ENCODE measurements at places on chromosomes 16 and 17.

DNA sequence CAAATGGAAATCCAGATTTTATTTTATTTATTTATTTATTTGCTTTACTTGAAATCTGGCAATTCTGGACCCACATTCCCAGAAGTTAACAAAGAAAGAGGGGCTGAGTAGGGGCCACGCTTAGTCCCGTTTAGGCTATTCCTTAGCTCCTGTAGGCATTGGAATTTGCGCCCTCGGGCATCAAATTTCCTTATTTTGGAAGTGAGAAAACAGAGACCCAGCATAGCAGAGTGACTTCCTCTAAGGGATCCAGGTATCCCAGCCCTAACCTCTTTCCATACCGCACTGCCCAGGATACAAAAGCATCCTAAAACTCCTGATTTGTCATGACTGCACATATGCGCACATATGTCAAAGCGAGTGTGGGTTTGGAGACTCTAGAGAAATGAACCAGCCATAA lies 19.0 kb upstream of the SMG1 start:
- DNase-seq: no peak

GRCh38 chr16:71384073-71384724 lies 25.7 kb downstream of the CALB2 start:
- DNase-seq: no peak

DNA sequence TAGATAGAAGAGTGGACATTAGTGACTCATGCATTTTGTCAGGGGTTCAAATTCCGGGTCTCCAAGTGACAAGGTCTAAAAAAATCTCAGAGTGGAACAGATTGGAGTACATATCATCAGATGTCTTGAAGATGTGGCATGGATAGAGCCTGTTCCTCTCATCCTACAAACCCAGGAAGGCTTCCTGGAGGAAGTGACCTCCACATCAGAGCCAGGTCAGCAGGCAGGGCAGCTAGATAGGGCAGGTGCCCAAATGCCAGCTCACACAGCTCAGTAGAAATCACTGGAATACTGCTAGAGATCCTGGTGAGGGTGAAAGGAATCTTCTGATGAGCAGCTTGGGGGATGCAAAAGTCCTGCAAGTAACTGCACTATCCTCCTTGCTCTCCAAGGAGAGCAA lies 196.6 kb upstream of the SDK2 start:
- no peak for DNase-seq

DNA sequence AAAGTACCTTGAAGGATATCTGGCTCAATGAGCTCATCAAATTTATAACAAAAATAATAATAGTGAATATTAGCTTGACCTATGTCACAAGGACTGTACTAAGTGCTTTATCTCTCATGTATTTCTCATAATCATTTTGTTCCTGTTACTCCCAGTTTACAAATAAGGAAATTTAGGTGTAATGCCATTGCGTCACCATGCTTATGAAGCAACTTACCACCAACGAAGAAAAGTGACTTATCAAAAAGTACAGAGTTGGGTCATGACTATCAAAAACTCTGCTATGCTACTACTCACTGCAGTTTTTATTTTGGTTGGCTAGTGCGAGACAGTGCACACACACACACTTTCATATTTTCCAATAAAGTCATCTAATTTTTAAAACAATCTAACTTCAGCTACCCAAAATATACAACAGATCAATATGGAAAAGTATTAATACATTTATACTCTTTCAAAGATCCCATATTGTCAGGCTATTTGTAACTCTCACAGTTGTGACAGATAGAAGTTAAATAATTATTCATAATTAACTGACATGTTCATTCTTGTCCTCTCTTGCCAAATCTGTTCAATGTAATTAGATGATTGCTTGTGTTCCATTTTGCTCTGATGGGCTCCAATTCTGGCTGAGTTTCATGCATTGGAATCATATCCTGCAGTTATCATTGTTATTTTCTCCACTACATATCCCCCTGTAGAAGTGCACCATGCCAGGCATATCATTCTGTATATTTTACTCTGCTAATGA lies 119.4 kb downstream of the KCNJ2 start:
- no peak for DNase-seq
